ENCODE measurements at places on chromosomes 7 and 10.

- no peak for DNase-seq
Measured at GRCh38 chr7:146781352-146782116, 664.9 kb downstream of the CNTNAP2 start.

DNA sequence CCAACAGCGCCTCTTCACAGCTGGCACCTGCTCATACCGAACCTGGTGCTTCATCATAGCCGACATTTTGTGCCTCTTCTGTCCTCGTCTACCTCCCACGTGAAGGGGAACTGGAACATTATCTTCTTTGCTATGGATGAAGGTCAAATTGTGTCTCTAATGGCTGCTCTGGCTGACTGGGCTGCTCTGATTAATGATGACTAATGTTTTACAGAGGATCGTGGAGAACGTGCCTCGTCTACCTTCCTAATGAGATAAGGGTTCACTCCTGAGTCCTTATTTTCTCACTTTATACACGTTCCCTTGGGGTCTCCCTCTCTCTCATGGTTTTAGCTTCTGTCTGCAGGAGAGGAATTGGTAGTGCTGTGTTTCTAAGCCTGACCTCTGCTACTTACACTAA lies 420.3 kb downstream of the PHTF2 start:
- DNase-seq: no peak

GRCh38 chr10:65931291-65932070 lies 994.4 kb upstream of the LRRTM3 start:
- DNase-seq: no peak

GRCh38 chr10:126196281-126196680 lies 192.0 kb downstream of the ADAM12 start:
- no peak for DNase-seq

GRCh38 chr10:94069884-94070283 lies 76.2 kb downstream of the PLCE1 start:
- no peak for DNase-seq
